Astrocyte (in vitro differentiated cells and primary cell): ENCODE measurements at places on chromosomes 3 and 15.

GRCh38 chr3:60268123-60268522 is 983.1 kb downstream of the FHIT start:
- no peaks in the 10 kb centered on the region for H3K27me3 ChIP-seq
- no peak overlapping the region for H3K4me3 ChIP-seq
- H3K4me1 ChIP-seq: no peaks in the 10 kb centered on the region
- DNase-seq: no peak
- H3K27ac ChIP-seq: no peak overlapping the region
- H3K36me3 ChIP-seq: no peaks in the 10 kb centered on the region

DNA sequence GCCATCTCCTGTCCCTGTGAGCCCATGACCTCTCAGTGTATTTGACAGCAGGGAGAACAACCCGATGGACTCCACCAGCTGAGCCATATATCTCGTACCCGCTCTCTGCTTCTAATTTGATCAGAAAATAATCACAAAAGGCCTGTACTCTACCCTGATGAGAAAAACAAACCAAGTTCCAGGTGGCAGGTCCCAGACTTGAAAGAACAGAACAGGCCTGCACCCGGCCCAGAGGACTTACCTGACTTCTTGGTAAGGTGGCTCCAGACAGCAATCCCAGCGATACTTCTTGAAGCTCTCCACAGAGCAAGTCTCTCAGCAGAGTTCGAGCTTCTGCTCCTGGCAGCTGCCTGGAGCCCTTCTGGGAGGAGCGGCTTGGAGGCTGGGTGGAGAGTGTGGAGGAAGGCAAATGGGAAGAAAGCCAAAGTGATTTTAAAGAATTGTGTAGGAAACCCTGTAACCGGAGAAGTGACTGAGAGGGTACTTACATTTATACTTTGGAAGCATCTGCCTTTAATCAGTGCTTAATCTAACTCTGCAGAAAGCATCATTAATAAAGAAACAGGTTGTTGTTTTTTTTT is 91.6 kb downstream of the SCN11A start:
- no peak for DNase-seq
- no peaks in the 10 kb centered on the region for H3K27me3 ChIP-seq
- no peak overlapping the region for H3K27ac ChIP-seq

DNA sequence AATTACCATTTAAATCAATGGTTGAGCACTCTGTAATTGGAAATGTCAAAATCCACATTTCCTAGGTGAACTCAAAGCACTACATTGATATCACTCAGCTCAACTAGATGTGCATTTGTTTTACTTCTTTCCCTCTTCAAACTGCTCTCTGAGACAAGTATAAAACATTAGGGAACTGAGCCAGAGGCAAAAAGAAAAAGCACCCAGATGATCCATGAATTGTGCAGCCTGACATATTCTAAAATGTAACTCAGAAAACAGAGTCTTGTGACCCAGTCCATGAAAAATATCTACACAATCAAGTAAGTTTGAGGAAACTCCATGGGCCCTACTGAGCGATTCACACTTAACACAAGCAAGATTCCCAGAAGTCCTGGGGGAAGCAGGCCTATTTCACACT is 9.8 kb downstream of the SRGAP3 start:
- H3K4me1 ChIP-seq: no peaks in the 10 kb centered on the region
- H3K36me3 ChIP-seq: no peaks in the 10 kb centered on the region
- no peak for DNase-seq
- H3K27me3 ChIP-seq: peaks cover 4% of the 10 kb centered on the region

DNA sequence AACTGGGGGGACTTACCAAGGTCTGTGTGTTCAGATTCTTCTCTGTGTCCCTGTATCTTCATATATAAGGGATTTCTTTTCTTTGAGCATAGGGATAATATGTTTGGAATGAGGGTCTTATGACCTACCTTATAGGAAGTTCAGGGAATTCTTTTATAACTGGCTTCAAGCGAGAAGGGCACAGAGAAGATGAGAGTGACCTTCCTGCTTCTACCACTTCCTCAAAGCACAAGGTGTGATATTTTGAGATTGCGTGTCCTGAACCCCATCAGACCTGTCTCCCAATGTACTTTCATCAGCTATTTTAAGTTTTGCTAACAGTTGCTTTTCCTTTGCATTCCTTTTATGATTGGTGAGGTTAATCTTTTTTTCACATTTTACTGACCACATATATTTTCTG is 3.1 kb upstream of the PSMD6 start:
- DNase-seq: no peak
- peaks cover 12% of the 10 kb centered on the region for H3K4me1 ChIP-seq
- no peak overlapping the region for H3K27ac ChIP-seq

GRCh38 chr3:54965746-54966145 is 37.9 kb upstream of the LRTM1 start:
- H3K36me3 ChIP-seq: no peaks in the 10 kb centered on the region
- peak overlapping the region; percentile 84 for H3K27ac ChIP-seq
- peak; percentile 96 for DNase-seq
- H3K27me3 ChIP-seq: no peaks in the 10 kb centered on the region
- peaks cover 51% of the 10 kb centered on the region for H3K4me1 ChIP-seq

DNA sequence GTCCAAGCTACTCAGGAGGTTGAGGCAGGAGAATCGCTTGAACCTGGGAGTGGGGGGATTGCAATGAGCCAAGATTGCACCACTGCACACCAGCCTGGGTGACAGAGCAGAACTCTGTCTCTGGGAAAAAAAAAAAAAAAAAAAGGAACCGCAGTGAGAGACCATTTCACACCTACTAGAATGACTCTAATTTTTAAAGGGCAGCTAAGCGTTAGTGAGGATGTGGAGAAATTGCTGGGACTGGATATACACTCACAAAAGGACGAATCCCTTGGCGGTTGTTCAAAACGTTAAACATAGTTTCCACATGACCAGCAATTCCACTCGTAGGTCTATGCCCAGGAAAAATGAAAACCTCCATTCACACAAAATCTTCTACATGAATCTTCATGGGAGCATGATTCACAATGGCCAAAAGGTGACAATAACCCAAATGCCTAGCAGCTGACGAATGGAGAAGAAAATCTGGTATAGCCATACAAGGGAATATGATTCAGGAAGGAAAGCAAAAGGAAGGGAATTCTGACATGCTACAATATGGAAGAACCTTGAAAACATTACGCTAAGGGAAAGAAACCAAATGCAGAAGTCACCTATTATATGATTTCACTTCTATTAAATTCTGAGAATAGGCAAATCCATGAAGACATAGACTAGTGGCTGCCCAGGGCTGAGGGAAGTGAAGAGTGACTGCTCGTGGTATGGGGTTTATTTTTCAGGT is 127.0 kb downstream of the CHSY1 start:
- H3K36me3 ChIP-seq: no peaks in the 10 kb centered on the region
- H3K4me3 ChIP-seq: no peak overlapping the region
- no peaks in the 10 kb centered on the region for H3K27me3 ChIP-seq
